Fibroblast of the aortic adventitia (primary cell): ENCODE measurements at places on chromosomes 1 and 21.

DNA sequence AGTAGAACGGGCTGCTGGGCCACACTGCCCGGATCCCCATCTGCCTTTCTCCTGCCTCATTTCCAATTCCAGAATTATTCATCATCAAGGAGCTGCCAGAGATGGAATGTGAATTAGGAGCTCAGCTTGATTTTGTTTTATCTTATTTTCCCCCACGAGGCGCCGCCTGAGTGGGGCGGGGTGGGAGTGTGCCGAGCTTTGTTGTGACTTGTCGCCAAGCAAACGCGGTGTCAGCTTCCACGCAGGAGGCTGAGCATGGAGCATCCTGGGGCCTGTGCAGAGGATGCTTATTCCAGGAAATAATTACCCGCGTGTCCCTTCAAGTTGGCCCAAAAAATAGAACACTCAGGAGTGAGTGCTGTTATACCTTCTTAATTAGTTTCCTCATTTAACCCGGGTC lies 91.2 kb downstream of the HMGB4 start:
- DNase-seq, result no peak

DNA sequence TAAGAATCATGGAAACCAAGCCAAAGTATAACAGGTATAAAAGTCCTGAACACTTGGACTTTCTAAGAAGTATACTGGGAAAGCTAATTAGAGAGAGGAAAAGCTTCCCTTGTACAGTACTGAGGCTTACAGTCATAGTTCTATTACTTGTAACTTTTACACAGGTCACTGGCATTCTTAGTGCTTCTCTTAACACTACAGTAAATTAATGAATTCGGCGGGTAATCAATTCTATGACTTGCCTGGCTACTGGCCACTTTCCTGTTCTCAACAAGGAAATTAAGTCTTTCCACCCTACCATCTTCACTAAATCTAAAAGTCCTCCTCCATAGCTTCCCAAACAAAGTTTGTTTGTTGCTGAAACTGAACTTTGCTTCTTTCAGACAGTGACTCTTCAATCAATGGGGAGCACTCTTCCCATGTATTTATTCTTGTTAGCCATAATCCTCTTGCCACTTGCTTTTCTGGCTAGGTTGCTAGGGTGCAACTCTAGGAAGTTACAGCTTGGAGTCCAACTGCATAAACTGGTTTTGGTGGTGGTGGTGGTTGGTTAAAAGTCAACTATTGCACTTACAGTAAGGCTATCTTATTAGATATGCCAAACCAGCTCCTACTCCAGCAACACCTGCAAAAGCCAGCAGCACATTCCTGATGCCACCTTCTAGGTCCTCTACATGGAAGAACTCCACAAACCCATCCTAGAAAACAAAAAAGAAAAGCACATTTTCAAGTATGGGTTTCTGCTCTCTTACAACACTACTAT lies 2.4 kb downstream of the MCL1 start:
- DNase-seq, result peak; percentile 46

DNA sequence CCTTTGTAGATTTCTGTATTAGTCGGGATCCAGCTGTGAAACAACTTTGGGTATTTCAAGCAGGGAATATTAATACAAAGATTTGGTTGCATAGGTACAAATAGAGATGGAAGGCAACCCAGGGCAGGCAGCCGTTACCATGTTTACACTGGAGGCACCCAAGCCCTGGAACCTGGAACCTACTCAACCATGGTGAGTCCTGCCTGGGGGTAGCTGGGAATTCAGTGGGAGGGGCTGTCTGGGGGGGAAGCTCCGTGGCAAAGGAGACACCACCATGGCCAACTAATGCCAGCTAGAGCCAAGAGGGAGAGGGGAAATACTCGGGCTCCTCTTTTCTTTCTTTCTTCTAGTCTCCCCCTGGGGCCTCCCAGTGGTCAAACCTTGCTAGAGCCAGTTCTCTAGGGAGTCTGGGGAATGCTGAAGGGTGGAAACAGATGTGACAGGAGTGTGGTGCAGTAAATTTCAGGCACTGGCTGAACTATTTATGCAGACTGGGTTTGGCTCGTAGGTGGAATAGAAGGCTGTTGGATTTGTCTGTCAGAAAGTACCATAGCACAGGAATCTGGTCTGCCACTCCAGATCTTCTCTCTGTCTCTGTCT lies 91.9 kb upstream of the CACNA1E start:
- DNase-seq, result no peak

DNA sequence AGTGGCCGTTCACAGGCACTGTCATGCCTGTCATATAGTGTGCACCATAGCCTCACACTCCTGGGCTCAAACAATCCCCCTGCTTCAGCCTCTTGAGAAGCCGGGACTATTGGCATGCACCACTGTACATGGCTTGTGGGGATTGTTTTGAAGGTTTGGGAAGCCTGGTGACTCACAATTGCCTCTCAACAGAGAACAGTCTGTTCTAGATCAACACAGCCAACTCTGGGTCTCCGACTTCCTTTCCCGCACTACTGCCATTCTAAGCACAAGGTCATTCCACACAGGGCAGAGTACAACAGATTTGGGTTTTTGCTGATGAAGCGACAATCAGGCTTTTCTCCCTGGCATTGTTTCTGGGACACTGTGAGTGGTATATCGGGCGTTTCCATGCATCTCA lies 15.5 kb upstream of the AHCTF1 start:
- peak; percentile 37 for DNase-seq

- no peak for DNase-seq
Observed at GRCh38 chr1:2528966-2529783, 888 bp downstream of the HES5 start.
